ENCODE measurements at places on chromosomes 12 and 14.

- DNase-seq = no peak
These were observed 309.4 kb downstream of the KCNC2 start for GRCh38 chr12:74900232-74900631.

DNA sequence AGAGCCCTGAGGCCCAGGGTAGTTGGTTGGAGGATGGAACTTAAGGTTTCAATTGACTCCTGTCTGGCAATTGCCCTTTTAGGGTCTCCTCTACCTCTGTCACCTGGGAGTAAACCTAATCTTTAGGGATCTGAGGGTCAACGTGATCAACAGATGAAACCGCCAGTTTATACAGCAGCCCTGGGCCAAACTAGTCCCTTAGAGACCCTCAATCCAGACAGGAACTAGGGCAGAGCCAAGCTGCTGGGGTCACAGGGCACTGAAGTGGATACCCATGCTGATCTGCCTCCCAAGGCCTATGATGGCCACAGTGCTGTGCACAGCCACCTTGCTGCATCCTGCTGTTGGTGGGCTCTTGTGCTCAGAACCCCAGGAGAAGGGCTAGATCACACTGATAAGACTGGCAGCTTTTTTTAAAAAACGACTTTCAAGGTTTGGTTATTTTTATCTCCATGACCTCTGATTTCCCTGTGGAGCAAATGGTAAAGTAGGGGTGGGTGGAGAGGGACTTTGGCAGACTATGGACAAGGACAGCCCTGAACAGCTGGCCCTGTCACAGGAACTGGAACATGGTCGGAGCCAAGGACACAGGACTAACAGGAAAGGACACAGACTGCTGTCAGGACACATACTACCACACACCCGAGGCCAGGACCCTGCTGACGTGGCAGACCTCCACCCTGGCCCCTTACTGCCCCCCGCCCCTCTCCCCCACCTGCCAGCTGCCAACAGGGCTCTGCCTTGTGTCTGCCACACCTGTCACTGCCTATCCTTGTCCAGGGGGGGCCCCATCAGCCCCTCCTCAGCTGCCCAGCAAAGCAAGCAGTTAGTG, 474 bp downstream of the FITM1 start:
- no peak for DNase-seq

DNA sequence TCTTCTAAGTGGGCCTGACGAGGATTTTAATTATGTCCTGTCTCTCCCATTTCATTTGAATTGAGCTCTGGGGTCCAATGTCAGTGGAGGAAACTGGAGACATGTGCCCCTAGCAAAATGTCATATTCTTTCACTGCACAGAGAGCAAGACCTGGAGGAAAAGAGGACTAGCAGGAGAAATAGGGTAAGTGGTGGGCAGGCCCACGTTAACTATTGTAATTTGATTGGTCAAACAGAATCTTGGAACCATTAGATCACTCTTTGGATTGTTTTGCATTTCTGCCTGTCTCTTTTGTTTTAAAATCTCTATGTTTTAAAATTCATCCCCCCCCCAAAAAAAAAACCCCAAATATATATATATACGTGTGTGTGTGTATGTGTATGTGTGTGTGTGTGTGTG, 113.9 kb upstream of the PELI2 start:
- DNase-seq = no peak

DNA sequence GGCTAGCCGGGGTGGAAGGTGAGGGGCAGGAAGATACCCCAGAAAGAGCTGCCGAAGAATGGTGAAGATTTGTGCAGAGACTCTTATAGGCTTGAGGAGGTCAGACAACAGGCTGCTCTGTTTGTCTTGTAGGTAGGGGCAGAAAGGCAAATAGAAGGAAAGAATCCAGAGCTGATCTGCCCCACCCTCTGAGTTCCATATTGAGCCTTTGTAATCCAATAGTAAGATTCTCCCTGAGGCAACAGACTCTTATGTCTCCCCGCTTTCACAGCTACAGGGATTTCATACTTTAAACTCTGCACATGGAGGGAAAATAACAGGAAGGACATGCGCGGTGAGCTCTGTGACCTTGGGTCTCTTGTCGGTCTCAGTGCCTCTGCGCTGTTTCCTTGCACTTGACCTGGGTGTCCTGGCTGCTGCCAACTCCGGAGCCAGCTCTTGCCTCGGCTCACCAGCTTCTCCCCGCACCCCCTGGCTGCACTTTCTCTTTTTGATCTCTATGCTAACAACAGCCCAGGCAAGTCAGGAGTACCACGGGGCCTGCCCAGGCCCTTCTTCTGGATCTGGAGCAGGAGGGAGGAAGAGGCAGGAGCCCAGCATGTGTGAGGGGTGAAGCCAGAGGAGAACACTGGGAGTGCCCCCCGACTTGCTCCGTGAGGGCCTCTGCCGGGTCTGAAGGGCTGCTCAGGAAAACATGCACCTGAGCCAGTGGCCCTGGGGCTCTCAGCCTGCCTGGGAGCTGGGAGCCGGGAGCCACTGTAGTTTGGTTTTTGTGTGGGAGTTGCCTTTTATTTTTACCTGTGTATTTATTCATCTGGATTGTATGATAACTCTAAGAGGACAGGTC, 75.8 kb downstream of the PPP1R36 start:
- DNase-seq = peak; percentile 25

DNA sequence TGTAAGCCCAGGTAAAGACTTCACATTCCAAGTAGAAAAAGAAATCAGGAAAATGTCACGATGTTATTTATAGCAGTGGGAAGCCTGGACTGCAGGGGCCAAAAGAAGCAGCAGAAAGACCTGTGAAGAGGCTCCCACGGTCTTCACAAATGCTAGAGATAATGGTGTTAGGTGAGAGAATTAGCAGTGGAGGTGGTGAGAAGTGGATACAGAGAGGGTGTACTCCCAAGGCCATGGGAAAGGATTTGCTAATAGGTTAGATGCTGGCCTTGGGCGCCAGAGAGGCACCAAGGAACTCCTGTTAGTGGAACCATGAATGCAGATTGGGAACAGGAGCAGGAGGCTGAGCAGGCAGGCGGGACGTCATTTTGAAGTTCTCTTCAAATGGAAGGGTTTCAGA, 386.1 kb downstream of the C12orf75 start:
- DNase-seq = no peak

DNA sequence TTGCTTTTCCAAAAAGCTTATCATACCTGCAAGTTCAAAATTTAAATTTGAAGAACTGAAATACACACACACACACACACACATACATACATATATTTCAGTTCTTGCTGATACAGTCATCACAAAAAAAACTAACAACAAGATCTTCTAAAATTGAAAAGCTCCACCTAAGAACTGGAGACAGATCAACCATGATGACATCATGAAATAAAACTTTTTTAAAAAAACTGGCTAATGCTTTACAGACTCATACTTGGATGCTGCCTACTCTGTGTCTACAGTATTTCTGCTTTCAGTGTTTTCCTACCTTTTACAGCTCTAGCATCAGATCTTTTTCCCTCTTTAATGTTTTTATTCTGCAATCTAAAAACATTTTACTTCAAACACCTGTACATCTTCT, 261.4 kb downstream of the DIO2 start:
- no peak for DNase-seq

DNA sequence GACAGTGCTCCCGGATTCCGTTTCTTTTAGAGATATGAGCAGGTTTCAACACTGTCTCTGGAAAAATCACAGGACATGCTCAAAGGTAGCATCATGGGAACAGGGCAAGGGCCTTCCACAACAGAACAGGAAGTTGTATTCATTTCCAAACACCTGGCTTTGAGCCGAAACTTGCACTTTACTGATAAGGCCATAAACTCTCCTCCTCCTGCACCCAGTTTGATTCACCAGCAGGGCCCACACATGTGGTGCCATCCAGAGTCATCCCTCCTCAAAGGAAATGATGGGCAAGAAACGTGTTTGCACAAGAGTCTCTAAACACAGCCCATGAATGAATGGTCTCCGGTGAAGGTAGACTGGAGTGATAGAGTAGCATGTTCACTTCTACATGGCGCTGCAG, 268.4 kb upstream of the FKBP4 start:
- DNase-seq = no peak

- DNase-seq = no peak
These were observed 9.8 kb upstream of the PHLDA1 start for GRCh38 chr12:76041406-76041805.

DNA sequence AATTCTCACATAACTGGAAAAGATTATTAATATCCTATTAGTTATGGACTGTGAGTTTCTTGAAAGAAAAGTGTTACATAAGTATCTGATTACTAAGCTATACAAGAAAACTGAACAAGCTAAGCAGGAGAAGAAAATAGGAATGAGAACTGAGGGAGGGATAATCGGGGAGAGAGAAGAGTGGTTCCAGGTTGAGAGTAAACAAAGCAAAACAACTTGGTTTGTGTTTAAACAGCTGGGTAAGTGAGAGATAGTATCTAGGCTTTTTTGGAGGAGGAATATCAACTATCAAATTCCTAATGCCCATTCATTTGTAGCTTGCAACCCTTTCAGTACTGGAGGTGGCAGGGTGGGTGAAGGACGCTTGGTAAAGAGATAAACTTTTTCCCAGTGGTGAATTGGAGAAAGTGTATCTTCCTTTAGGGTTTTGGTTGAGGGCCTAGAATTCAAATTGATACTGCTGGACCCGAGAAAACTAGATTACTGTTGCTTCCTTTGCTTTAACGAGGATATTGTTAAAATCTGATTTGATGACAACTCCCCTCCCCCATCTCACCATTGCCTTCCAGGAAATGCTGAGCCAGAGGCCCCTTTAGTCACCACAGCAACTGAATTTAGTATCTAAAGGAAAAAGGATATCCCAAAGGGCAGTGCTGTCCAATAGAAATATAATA, 2.0 kb upstream of the SLC2A3 start:
- no peak for DNase-seq

DNA sequence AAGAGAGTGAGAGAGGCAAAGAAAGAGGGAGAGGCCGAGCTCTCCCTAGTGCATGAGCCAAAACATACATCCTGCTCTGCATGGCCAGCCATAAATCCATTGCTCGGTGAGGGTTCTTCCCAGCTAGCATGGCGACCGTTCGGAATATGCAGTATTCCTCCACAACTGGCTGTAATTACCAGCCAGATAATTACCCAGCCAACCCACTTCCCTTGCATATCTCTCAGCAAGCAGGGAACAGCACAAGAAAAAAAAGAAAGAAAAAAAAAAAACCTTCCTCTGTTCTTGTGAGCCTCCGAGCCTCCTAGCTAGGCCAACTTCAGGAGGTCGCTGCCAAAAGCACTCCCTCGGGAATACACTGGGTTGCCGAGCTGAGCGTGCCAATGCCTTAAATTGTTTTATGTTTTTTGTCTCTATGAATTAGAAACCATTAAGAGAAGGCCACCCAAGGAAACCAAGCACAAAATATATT, 567.9 kb downstream of the MED13L start:
- no peak for DNase-seq

GRCh38 chr12:42315108-42315507, 10.8 kb downstream of the ZCRB1 start:
- DNase-seq = no peak

DNA sequence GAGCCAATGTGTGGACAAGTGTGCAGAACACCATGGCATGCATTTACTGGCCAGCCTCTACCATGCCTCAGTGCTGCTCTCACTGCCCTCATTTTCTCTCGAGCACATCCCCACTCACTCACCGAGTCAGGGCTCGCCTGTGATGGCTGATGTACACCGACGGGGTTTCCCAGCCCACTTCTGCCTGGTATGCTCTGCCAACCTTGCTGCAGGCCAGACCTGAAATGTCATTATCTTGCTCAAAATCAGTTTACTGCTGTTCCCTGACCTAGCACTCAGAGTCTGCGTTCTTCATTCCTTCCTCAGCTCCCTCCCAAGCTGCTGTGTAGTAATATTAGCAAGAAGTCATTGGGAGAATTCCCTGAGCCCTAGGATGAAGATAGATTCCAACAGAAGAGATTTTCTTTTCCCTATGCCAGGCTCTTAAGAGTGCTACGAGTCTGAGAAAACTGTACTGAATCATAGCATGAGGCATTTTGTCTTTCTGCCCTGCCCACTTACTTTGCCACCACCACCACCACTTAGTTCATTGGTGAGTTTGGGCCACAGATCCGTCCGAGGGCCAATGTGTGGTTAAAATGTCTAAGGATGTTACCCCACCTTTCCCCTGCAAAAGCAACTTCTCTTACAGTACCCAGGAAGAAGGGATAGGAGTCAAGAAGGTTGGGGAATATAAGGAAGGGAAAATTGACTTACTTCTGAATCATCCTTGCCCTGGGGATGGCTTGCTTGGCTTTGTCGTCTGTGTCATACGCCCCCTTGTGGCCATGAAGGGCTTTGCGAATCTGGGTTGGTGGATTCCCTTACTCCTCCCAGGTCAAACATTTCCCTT, 51.0 kb downstream of the BMAL2 start:
- peak; percentile 77 for DNase-seq

- DNase-seq = no peak
These were observed 72.6 kb upstream of the BICD1 start for GRCh38 chr12:32034045-32034444.

DNA sequence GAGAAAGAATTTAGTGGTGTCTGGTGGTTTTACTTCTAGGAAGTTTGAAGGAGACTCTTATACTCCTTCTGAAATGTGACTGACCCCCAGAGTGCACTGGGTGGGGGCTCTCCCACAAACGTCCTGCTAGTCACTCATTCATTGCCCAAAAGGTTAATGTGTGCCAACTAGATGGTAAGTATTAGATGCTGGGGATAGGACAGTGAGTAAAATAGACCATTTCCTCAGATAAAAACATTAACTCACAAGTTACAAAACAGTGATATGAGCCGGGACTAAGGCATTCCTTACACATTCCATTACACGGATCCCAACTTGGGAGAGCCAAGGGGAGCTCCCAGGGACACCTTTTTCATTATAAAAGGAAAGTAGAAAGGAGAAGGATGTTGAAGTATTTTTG, 185.1 kb downstream of the ATXN7L3B start:
- no peak for DNase-seq

GRCh38 chr12:68428211-68428610, 96.0 kb upstream of the MDM1 start:
- DNase-seq = no peak

GRCh38 chr12:74539261-74539660, 1.6 kb downstream of the ATXN7L3B start:
- DNase-seq = no peak

GRCh38 chr12:85617307-85618091, 218.7 kb downstream of the RASSF9 start:
- no peak for DNase-seq

DNA sequence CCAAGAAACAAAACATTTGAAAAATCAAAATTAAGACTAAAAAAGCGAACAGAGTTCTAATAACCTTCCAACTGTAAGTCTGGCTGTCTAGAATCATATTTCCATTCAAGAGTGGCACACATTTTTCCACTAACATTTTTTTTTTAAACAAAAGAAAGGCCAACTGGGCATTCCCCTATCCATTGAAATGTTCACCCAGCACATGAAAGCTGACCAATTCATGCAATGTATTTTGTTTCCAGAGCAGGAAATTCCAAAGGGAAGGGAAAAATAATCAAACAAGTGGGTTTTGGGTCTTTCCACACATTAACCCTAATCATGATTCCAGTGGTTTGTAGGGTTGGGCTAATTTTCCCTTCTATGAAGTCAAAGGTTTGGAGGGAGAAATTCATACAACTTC, 206.5 kb downstream of the CALM1 start:
- no peak for DNase-seq
